Epithelial cell of proximal tubule (primary cell): ENCODE measurements at places on chromosomes 12 and 14.

DNA sequence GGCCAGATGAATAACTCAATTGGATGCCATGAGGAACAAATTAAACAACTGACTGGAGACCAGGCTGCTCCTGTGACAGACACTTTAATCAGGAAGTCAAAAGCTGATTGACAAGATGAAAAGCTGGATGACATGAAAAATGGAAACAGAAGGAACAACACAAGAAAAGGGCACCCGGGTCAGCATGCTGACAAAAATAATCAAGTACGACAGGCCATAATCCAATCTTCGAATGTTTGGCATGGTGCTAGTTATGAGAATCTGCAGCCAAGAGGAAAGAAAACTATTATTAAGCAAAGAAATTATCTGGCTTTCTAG, 544.7 kb downstream of the ETNK1 start:
- no peak for DNase-seq

GRCh38 chr12:20259786-20260185, 108.6 kb upstream of the PDE3A start:
- no peak for DNase-seq

GRCh38 chr12:60279221-60279620, 683.4 kb downstream of the SLC16A7 start:
- no peak for DNase-seq

- DNase-seq = no peak
Measured at GRCh38 chr12:118586433-118586832, 210.1 kb downstream of the SUDS3 start.

GRCh38 chr14:95545515-95546168, 10.8 kb downstream of the GLRX5 start:
- DNase-seq = peak; percentile 77

- DNase-seq = no peak
Measured at GRCh38 chr12:14938301-14938700, at the start of gene ERP27. TSS of gene ERP27 (minus strand) at chr12:14938537. CDS start at chr12:14938508, 29 bp downstream.

DNA sequence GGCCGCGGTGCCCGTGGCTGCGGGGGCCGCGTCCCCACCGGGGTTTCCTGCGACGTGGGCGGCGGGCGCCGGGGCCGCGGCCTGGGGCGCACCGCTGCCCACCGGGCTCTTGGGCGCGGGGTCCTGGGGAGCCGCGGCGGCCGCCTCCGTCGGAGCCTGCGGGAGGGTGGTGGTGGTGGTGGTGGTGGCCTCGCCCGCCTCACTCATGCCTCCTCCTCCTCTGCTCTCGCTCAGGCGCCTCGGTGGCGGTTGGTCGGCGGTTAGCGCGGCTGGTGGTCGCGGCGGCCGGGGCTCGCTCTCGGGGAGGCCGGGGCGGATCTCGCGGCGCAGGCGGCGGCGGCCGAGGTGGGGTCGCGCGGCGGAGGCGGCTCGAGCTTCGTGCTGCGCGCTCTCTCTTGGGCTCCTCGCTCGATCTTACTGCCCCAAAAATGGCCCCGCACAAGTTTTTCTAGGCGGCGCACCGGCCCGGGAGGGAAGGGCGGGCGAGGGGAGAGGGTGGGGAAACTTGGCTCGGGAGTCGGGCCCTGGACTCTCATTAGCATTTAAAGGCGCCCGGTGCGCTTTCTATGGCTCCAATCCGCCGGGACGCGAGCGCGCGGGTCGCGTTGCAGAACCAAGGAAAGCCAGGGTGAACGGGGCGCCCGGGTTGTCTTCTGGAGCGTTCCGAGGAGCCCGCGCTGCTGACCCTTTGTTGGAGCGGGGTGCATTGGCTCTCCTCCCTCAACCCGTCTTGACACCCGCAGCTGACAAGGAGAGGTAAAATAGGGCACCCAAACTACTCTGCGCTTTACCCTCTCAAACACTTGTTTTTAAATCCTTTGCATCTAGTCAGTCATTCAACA, at the start of gene YBX3:
YBX3 (minus strand) TSS at position 419 of the 842 bp plus-strand sequence; CDS start at position 207, 212 bp downstream.
- DNase-seq = no peak

DNA sequence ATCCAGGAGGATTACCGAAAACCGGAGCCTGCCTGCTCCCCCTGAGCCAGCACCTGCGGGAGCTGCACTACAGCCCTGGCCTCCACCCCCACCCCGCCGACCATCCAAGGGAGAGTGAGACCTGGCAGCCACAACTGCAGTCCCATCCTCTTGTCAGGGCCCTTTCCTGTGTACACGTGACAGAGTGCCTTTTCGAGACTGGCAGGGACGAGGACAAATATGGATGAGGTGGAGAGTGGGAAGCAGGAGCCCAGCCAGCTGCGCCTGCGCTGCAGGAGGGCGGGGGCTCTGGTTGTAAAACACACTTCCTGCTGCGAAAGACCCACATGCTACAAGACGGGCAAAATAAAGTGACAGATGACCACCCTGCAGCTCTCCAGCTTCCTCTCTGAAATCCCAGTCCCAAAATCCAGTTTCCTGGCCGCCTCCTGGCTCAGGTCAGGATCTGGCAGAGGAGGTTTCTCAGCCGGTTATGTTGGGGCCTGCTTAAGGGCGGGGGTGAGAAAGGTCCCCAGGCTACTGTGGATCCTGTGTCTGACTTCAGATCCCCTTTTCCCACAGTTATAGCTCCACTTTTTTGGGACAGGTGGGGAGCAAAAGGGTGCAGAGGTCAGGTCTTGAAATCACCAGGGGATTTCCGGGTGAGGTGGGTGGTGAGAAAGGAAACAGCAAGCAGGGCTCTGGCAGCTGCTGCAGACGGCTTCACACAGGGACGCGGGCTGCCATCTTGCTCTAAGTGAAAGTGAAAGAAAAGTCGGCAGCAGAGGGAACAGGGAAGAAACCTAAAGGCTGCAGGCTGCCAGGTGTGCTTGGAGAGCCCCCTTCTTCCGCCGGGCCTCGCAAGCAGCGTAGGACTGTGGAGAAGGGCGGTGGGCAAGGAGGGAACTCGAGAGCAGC, at the start of gene TAPBPL:
TAPBPL (plus strand) TSS at position 695 of the 897 bp plus-strand sequence. CDS start 207 bp downstream, outside the sequence.
- DNase-seq = no peak

- DNase-seq = no peak
Measured at GRCh38 chr12:75560167-75560566, 48.8 kb upstream of the KRR1 start.

DNA sequence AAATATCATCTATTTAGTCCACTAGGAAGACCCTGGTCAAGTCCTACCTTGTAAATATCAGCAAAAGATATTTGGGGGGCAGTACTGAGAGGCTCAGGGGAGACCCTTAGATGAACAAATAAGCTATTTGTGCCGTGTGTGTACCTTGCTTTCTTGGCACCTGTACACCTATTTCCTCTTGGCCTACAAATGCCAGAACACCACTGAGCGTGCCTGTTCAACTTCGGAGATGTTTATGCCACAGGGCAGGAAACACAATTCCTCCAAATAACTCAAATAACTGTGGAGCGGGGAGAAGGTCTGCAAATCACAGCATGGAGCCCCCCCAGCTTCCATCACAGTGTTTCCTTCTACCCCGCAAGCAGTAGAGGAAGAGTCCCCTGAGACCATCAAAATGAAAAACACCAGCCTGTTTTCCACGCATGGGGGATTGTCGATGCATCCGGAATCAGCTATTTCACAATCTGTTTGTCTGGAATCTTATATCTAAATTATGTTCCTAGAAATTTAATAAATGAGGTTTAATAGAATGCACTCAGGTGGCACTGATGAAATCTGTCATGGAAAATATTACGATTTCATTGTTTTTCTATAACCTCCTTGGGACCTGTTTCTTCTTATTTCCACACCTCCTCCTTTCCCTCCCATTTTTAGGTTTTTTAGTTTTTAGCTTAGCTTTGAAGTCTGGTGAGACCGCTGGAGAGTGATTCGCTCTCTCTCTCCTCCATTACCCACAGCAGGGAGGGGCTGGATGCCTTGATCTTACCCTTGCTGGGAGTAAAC, 254.0 kb upstream of the SRRM4 start:
- DNase-seq = no peak

- peak; percentile 63 for DNase-seq
Measured at GRCh38 chr12:50167049-50167828, at the start of gene CERS5. TSS of gene CERS5 (minus strand) at chr12:50167369. CDS start at chr12:50167297, 72 bp downstream.

GRCh38 chr12:1453810-1454209, 140.6 kb downstream of the FBXL14 start:
- DNase-seq = no peak

DNA sequence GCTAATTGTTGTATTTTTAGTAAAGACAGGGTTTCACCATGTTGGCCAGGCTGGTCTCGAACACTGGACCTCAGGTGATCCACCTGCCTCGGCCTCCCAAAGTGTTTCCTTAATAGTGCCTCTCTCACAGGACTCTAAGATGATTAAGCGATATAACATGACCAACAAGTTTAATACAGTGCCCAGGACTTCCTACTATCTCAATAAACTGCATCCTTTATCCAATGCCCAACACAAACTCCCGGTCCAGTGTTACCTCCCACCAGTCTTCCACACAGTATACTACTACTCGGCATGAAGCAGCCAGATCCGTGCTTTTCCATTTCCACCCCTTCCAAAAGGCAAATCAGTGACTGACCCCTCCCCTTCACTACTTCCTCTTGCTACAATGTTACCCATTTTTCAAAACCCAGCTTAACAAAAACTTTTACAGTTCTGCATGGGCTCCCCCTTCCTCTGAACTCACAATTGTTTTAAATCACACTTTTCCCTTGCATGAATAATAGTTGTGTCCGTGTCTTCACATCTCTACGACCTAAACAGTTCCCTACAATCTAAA, 900 bp downstream of the NOP2 start:
- DNase-seq = no peak

DNA sequence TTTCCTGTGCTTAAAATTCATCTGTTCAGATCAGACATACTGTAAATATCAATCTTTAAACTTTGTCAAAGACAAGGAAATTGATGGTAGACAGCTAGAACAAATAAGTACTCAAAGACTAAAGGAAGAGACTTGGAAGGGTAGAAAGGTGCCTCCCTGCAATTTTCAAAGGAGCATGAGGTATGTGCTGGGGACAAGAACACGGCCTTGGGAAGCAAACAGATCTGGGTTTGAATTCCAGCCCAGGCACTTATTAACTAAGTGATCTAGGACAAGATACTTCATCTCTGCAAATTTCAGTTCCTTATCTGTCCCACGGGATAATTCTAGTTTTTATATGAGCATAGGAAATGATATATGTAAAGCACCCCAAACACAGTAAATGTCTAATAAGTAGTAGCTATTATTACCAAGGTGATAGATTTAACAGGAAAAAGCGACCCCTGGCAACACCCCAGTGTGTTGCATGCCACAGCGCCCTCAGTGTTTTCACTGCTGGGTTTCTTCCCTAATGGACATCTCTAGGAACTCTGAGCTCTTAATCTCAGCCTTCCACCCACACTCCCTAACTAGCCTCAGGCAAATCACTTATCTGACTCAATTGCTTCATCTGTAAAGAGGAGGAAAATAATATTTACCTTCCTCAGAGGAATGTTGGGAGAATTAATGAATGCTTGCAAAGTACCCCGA, 44.7 kb upstream of the BMP4 start:
- DNase-seq = no peak

DNA sequence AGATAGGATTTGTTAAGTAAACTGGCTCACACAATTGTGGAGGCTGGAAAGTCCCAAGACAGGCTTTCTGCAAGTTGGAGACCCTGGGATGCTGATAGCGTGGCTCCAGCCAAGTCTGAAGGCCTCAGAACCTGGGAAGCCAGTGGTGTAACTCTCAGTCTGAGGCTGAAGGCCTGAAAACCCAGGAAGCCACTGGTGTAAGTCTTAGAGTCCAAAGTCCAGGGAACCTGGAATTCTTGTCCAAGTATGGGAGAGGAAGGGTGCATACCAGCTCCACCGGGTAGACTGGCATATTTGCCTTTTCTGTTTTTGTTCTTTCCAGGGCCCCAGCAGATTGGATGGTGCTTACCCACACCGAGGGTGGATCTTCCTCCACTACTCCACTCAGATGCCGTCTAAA, 18.1 kb downstream of the GMFB start:
- no peak for DNase-seq

DNA sequence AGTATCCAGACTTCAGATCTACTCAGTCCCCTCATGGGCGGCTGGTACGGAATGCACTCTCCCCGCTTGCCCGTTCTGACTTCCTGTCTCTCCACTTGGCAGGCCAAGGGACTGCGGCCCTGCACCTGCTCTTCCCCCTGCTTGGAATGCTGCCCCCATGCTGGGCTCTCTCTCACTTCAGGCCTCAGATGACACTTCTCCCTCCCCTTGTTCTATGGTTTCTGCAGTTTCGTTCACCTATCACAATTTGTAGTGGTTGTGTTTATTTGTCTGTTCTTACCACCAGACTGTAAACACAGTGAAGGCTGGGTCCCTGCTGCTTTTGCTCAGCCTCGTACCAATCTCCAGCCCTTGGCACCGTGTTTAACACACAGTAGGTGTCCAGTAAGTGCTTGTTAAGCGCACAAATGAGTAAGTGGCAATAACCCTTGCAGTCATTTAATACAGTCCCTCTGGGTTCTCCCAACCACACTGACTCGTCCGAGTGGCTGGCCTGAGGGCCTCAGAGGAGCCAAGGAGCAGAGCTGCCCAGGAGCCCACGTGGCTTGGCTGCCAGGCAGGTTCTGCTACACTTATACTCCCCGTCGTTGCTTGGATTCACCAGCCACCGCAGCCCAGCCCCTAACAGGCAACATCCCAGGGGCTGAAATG, 11.8 kb downstream of the SLC6A12 start:
- no peak for DNase-seq

DNA sequence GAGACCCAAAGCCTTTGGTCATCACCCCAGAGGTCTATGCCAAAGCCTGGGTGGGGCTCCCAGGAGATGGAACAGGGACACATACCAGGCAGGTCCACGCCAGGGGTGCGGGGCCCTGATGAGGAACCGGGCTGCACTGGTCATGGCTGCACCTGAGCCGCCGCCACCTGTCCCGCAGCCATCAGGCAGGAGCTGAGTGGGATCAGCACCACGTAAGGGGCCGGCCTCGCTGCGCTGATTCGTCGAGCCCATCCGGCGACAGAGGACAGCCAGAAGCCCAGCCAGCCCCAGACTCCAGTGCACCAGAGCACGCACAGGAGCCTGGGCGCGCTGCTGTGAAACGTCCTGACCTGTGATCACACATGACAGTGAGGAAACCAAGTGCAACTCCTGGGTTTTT, 15.9 kb downstream of the DEGS2 start:
- no peak for DNase-seq

DNA sequence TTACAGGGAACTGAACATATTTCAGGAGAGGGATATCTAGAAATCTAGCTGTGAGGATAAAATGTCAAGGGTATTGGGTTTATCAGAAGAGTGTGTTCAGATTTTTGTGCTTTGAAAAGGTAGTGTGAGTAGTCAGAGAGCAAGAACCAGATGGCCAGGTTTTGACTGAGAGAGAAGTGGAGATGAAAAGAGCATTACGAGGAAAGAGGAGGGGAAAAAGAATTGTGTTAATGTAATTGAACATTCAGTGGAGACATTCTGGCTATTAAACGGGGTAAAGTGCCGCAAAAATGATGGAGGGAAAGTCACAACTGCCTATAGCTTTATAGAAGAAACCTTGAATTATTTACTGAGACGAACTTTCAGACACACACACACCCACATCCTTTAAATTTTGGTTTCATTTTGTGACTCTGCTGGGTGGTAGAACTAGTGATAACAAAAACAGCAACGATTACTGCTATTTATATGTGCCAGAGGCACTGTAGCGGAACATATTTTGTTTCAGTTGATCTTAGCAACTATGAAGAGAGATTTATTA, 213.6 kb downstream of the ERC1 start:
- no peak for DNase-seq
